NB4 (cell line): ENCODE measurements at places on chromosomes 1 and 21.
A peak's percentile ranks its signal among the peaks of the same experiment; 100 is the strongest.

DNA sequence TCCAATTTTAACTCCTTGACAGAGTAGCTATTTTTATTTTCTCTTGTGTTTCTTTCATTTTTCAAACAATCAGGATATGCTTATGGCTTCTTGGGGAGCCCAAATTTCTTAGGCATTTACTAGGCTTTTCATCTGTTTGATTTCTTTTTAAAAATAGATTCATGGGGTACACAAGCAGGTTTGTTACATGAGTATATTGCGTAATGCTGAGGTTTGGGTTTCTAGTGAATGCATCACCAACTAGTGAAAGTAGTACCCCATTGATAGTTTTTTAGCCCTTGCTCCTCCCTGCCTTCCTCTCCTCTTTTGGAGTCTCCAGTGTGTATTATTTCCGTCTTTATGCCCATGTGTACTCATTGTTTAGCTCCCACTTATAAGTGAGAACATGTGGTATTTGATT lies 190.7 kb downstream of the CENPF start:
- DNase-seq: no peak

DNA sequence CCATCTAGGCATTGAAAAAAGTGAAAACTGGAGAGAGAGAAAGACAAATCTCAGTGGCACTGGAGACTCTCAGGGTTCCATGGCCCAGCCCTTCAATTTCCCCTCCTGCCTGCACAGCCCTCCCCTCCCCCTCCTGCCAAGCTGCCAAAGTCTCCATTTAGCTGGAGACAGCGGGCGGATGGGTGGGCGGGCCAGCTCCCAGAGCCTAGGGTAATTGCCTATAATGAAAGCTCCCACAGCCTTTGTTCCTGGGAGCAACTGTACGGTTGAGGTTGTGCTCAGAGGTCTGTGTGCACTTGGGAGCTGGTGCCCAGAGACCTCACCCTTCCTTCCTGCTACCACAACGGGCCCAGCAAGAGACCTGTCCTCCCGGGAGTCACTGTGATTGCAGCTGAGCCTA lies 89.6 kb downstream of the NAV1 start:
- DNase-seq: no peak

DNA sequence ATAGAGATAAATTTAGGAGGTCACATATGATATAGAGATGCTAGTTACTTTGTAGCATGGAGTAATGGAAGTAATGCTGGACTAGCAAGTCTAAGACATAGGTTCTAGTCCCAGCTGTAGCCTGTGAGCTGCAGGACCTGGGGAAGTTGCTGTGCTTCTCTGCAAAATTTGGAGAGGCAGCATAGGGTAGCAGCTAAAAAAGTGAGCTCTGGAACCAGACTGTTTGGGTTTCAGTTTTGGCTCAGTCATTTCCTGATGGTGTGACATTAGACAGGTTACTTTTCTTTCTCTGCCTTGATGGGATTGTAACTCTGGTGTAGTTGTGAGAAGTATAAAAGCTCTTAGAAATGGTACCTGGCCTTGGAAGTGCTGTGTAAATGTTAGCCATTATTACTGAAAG lies 3.3 kb downstream of the METTL13 start:
- DNase-seq: no peak

DNA sequence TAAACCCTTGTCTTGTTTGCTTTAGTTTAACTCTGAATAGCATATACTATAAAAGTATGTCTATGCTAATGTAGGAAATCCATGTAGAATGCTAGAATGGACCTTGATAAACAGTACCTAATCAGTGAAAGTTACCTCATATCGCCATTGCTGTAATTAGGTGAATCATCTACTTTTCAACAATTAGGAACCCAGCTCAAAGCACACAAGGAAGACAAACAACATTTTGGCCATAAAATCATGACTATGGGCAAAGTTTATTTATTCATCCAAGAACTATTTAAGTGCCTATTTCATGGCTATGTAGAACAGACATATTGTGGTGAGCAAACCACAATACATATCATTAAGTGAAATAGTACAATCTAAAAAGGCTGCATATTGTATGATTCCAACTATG lies 1043.2 kb downstream of the BRINP3 start:
- no peak for DNase-seq

DNA sequence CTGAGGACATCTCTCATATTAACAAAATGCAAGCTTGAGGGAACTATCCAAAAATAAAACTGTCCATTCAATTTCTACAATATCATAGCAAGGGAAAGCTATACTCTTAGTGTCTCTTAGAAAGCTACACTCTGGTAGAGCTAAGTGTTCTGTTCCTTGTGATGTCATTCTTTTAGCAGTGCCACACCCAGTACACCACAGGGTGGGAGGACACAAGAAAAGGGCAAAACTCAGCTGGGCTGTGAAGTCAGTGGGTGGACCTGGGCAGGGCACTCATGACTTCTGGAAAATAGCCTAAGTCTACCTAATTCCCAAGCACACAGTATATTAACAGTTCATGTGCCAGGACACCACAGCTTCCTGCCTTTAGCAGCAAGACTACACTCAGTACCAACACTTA lies 42.2 kb upstream of the TNFSF4 start:
- no peak for DNase-seq

DNA sequence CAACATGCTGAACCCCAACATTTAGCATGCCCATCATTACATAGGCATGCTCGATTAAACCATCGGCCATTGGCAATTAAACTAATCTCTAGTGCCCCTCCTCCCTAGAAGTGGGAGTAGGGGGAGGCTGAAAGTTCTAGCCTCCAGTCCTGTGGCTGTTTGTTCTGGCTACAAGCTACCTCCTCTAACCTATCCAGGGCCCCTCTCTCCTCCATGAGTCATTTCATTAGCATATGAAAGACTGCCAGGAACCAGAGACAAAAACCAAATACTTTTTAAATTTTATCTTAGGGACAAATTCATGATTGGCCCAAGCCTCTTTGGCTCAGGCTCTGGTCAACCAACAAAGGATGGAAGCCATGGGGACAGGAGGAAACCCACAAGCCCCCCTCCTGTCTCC lies 231.1 kb downstream of the CACNA1E start:
- no peak for DNase-seq

- DNase-seq: no peak
Observed at GRCh38 chr1:61310538-61310937, 228.2 kb downstream of the NFIA start.

- no peak for DNase-seq
Observed at GRCh38 chr1:98452162-98452561, 209.4 kb upstream of the SNX7 start.

GRCh38 chr1:162541619-162542141 lies 19.8 kb upstream of the UAP1 start:
- no peak for DNase-seq

- DNase-seq: no peak
Observed at GRCh38 chr21:45451771-45452182, 46.8 kb downstream of the COL18A1 start.

GRCh38 chr1:201127755-201128455 lies 921 bp upstream of the ASCL5 start:
- no peak for DNase-seq

GRCh38 chr1:171884475-171884874 lies 43.2 kb downstream of the DNM3 start:
- no peak for DNase-seq

DNA sequence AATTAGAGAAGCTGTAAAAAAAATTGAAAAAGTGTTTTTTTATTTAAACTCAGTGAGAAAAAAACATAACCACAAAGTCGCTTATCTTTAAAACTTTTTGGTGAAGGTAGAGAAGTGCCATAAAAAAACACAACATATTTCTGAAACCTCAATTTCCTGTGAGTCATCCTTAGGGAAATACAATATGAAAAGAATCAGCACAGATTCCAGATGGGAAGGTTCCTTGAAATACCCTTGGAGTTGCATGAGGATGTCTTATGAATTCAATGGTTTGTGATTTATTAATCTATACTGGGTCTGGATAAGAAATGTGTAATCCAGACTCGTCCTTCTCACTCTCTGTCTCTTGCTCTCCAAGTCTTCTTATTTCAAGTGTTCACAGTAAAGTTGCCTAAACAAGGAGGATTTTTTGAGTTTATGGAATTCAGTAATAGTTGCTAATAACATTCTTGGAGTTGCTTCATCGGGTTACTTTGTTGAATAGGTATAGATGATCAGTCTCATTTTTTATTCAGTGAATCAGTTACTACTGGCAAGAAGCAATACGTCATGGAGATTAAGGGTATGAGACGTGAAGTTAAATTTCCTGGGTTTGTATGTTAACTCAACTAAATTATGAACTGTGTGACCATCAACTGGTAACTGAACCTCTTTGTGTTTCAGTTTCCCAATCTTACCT lies 191.4 kb downstream of the KCNK2 start:
- DNase-seq: no peak

- DNase-seq: peak; percentile 49
Observed at GRCh38 chr1:234475167-234475793, 3.7 kb downstream of the TARBP1 start.

- DNase-seq: peak; percentile 1
Observed at GRCh38 chr1:65658122-65658521, 134.6 kb upstream of the PDE4B start.

DNA sequence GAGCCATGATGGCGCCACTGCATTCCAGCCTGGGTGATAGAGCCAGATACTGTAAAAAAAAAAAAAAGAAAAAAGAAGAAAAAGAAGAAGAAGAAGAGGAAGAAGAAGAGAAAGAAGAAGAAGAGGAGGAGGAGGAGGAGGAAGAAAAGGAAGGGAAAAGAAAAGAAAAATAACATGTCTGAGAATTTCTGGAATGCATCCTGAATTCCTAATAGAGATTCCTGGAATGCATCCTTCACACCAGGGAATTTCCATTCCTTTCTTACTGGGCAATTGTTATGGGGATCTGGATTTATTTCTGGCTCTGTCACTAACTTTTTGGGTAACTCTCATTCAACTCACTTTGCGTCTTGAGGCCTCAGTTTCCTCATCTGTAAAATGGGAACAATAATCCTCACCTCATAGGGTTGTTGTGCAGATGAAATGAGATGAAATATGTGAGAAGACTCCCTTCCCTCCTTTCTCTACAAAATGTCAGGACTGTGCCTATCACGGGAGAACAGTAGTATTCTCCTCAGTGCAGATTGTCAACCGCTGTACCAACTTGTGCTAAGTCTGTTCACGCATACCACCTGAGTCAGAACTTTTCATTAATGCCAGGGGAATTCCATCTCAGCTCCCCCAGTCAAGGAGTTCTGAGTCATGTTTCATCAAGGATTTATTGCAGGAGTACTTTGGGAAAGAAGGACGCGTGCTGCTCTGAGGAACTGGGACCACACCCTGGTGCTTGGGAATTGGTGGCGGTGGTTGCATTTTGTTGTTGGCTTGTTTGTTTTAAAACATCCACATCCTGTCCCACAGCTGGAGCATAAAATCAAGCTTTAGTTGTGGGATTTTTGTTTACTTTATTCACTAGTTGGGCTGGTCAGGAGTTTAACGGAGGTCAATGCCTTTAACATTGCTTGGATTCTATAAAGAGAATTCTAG lies 42.4 kb upstream of the ROR1 start:
- no peak for DNase-seq

DNA sequence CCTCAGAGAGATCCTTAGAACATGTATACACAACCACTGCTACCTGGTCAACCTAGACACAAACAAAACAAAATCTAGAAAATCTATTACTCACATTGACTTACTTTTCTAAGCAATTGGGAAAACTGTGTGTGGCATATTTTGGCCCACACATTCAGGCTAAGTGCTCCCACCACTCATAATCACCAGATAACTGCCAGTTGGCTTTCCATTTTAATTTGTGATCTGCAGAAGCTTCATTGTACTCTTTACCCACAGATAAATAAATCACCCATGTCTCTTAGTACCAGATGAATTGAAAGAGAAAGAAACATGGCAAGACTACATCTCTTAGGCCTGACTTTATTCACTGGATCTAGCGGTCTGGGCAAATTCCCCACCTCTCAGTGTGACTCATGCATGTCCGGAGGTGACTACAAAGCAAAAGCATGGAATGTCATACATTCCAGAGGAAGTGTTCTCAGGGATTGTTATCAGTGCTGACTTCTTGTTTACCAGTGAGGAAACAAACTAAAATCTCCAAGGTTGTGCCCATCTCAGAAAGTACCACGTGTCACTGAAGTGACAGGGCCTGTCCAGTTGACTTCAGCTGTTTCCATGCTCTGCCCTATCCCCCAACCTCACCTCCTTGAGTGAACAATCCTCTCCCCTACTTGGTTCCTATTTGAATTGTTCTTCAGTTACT lies 52.4 kb upstream of the BCL10 start:
- DNase-seq: no peak

DNA sequence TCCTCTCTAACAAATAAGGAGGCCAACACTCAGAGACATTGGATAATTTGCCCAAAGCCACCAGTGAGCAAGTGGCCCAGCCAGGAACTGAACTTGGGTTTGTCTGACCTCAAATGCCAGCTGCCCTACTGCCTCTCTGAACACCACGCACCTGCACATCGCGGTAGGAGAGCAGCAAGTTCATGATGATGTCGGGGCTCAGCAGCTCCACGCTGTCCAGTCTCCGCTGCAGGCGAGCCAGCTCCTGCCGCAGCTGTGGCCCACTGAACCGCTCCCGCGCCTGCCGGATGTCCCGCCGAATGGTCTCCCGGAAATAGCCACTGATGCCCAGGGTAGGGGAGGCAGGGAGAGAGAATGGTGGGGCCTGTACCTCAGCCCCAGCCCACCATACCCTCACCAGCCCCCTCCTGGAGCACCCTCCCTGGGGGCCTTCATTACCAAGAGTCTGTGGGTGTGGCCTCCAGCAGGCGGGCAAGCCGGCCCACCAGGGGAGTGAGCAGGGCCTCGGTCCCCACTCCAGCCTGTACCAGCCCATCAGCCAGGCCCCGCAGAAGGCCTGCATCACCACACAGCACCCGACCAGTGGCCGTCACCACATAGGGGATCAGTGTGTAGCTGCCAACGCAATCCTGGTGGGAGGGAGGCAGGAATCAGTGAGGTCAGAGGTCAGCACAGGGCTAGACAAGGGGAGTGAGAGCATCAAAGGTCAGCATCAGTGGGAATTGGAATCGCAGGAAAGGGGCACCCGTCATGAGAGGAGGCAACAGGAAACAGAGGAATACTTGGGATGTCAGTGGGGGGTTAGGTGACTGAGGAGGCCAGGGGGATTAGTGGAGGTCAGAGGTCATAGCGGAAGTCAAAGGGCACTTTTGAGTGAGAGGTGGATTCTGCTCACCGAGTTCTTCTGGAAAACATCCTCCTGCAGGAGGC lies 2.7 kb downstream of the MAP3K6 start:
- DNase-seq: no peak

GRCh38 chr1:40422630-40423263 lies 27.5 kb upstream of the ZFP69B start:
- DNase-seq: no peak

DNA sequence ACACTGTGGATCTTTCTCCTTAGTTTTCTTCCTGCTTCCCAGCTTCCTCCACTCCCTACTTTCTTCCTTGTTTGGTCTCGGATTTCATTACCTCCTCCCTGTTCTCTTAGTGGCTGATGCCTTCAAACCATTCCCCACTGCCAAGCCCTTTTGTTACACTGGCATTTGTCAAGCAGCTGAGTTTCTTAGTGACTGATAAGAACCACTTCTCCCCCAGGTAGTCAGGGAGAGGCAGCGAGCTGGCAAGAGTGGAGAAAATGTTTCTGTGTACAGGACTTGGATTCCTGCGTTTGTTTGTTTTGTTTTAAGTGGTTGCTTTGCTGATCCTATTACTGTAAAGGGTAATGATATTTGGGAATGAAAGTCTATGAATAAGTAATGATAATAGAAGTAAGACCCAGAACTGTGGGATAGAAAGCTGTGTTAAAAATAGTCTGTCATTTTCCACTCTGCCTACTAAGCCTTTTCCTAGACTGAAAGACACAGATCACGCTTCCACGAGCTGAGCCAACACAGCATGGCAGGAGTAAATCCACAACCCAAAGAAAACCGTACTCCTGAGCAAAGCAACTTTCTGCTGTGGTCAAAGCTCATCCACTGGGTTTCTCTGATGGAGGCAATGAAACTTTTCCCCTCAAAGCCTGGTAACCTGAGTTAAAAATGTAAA lies 10.1 kb upstream of the SERTAD4 start:
- no peak for DNase-seq
